Stimulated activated CD8-positive, alpha-beta memory T cell treated with anti-CD3 and anti-CD28 coated beads, Interleukin-7, amount 100 ng/mL, for 4 hours (primary cell): ENCODE measurements at places on chromosomes 5 and 9.

DNA sequence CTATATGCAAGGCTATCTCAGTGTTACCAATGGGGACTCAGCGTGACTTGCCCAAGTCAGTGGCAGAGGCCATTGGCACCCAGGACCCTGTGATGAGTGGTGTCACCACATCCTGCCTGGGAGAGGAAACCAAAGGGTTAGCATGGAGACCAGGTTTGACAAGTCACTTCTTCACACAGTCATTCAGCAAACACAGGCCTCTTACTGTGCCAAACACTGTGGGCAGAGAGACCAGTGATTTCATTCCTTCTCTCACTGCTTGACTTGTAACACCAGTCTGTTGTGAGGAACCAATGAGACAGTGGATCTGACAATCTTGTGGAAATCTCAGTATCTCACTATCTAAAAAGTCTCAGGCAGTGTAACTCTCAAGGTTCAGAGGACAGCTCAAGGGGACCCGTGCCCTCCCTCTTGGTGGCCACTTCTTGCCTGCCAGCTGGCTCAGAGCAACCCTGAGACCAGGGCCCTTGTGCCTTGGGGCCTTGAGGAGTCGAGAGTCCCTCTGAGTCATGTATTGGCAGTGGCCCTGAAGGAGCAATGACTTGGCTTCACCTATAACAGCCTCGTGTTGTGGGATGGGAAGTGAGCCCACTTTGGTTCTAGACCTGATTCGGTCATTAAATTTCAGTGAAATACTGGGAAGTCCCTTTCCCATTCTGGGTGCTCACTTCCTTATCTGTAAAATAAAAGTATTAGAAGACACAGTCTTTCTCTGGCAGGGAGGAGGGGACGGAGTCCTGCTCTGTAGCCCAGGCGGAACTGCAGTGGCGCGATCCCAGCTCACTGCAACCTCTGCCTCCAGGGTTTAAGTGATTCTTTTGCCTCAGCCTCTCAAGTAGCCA lies 1.6 kb downstream of the FABP6 start:
- DNase-seq, result no peak

- no peak for DNase-seq
Observed at GRCh38 chr9:92097997-92098482, 17.2 kb downstream of the SPTLC1 start.

GRCh38 chr5:107610798-107611197 lies 59.9 kb downstream of the EFNA5 start:
- DNase-seq, result no peak

DNA sequence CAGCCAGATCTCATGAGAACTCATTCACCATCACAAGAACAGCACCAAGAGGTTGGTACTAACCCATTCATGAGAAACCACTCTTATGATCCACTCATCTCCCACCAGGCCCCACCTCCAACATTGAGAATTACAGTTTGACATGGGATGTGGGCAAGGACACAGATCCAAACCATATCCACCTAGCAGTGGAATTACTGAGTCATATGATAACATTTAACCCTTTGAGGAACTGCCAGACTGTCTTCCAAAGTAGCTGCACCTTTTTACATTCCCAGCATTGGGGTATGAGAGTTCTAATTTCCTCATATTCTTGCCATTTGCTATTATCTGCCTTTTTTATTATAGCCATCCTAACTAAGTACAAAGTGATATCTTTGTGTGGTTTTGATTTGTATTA lies 51.9 kb downstream of the CTNNA1 start:
- no peak for DNase-seq

- DNase-seq, result no peak
Observed at GRCh38 chr5:102600964-102601363, 102.2 kb upstream of the SLCO6A1 start.

DNA sequence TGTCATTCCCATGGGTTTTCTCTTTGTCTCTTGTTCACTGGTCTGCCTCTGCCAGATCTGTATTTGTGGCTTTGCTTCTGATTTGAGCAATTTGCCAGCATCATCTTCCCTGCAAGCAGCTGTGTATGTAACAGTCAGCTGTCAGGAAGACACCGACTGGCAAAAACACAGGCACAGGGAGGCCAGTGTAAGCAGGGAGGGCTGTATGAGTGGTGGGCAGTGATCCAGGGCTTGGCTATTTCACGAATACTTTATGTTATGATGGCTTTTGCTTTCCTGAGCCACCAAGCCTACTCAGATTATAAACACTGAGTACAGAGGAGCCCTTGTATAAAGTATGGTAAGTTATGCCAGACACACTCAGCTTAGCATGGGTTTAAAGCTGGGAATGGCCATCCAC lies 11.6 kb downstream of the BNIP1 start:
- no peak for DNase-seq
